CD8-positive, alpha-beta memory T cell (primary cell): ENCODE measurements at places on chromosomes 2 and 18. TPM values are rescaled to one million over a fixed set of nuclear protein-coding genes. Genes with fewer than 3 reads are reported as not detected.

EHD3 gene
- 4.3 TPM for polyA plus RNA-seq

DNER gene
- polyA plus RNA-seq, result not detected

CPO gene
- polyA plus RNA-seq, result not detected

GATA6 gene
- 0.32 TPM for polyA plus RNA-seq

SIGLEC15 gene
- 0.07 TPM for polyA plus RNA-seq

DNA sequence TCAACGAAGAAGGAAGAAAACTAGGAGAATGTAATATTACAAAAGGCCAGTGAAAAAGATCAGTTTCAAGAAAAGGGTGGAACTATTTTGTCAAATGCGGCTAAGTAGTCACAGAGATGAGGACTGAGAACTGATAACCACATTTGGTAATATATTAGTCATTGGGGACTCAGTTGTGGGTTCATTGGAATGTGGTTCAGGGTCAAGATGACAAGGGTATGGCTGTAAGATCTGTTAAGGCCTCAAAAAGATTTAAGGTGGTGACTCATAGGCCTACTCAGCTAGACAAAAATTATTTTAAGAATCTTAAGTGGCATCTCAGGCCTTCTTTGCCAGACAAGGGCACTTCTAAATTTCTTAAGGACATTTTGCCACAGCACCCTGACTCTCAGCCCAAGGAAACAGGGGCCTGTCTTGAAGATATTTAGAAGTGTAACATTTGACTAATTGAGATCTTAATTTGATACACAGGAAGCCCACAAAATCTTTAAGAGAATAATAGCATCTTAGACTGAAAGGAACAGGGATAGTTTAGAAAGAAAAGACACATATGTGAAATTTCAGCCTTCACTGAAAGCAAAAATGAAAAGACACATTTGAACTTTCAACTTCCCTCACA lies 81.3 kb downstream of the STRADB start:
- DNase-seq, result no peak

PLCL1 gene
- polyA plus RNA-seq, result 2.0 TPM

GRCh38 chr2:46296840-46297545 lies at the start of gene EPAS1:
Gene EPAS1 (plus strand): TSS chr2:46297407. CDS start chr2:46297912, 505 bp downstream.
- peak; percentile 87 for DNase-seq

TEX44 gene
- polyA plus RNA-seq, result not detected

DNA sequence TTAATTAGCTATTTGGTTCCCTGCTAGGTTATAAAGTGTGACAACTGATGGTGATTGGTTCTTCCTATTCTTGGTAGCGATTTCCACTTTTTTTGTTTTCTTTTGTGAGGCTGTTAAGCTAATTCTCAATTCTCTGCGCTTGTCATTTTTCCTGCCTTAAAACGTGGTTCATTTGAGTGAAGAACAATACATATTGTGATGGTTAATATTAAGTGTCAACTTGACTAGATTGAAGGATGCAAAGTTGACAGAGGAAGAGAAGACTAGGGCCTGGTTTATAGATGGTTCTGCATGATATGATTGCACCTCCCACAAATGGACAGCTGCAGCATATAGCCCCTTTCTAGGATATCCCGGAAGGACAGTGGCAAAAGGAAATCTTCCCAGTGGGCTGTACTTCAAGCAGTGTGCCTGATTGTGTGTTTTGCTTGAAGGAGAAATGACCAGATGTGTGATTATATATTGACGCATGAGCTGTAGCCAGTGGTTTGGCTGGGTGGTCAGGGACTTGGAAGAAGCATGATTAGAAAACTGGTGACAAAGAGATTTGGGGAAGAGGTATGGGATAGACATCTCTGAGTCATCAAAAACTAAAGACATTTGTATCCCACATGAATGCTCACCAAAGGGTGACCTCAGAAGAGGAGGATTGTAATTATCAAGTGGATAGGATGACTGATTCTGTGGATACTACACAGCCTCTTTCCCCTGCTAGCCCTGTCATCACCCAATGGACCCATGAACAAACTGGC lies 39.4 kb upstream of the ZNF804A start:
- DNase-seq, result no peak
